NCI-H187 treated with DMSO at 0.1 percent for 48 hours (cell line): ENCODE measurements at places on chromosomes 12 and 14.

GRCh38 chr14:74568911-74569310, 43.1 kb downstream of the LTBP2 start:
- DNase-seq: no peak

DNA sequence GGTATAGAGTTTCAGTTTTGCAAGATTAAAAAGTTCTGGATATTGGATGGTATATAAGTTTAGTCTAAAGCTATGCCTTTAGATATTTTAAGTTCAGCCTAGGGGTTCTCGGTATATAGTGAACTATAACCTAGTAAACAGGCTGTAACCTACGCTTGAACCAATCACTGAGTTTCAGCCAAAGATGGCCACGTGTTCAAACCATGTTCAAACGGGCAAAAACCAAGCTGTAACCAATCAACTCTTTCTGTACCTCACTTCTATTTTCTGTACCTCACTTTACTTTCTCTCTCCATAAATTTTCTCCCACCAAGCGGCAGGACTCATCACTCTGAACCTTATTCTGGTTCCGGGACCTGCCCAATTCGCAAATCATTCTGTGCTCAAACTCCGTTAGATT, 1.4 kb downstream of the TMBIM4 start:
- DNase-seq: no peak

DNA sequence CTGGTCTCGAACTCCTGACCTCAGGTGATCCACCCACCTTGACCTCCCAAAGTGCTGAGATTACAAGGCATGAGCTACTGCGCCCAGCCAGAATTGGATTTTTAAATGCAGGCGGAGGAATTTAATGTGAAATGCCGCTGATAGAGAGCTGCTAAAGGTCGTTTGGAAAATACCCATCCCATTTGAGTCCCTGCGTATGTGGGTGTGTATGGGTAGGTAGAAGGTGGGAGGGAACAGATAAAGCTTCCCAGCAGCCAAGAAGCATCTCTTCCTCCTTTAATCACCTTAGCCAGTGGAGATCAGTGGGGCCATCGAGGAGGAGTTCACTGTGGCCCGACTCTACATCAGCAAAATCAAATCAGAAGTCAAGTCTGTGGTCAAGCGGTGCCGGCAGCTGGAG, 16.2 kb upstream of the PIP4K2C start:
- DNase-seq: no peak

- DNase-seq: no peak
Measured at GRCh38 chr12:57523706-57524614, 1.3 kb downstream of the MBD6 start.

GRCh38 chr12:46264057-46264456, 4.8 kb downstream of the SLC38A1 start:
- DNase-seq: no peak
